ENCODE measurements at places on chromosomes 4 and X.

GRCh38 chr4:129213692-129214091 lies 117.7 kb downstream of the C4orf33 start:
- DNase-seq, result no peak

GRCh38 chrX:6203462-6204215 lies 25.0 kb downstream of the NLGN4X start:
- DNase-seq, result no peak

DNA sequence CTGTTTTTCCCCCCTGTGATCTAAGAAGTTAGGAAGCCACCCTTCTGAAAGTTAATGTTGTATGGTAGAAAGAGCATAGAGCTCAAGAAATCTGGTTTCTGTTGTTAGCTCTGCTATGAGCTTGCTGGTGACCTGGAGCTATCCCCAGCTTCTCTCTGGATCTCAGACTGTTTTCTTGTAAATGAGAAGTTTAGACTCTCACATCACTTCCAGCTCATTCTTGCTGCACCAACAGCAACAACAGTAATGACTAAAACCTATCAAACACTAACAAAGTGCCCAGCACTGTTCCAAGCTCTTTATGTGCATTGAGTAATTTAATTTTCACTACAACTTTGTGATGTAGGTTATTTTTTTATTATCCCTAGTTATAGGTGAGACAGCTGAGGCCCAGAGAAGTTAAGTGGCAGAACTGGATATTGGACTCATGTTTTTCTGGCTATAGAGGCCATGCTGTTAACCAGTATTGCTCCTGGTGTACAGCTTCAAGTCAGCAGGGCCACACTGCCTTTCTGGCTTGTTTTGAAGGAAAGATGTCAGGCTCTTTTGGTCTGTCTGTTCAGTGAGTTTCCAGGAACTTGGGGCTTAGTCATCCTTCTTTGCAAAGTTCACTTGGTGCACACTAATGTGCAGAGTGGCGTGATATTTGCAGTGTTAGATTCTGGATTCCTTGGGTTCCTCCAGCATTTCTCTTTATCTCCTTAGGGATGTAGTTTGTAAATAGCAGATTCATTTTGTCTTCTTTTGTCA lies 27.8 kb upstream of the TMEM164 start:
- no peak for DNase-seq

GRCh38 chr4:52659722-52660261 lies 691 bp upstream of the USP46 start:
- DNase-seq, result peak; percentile 15

DNA sequence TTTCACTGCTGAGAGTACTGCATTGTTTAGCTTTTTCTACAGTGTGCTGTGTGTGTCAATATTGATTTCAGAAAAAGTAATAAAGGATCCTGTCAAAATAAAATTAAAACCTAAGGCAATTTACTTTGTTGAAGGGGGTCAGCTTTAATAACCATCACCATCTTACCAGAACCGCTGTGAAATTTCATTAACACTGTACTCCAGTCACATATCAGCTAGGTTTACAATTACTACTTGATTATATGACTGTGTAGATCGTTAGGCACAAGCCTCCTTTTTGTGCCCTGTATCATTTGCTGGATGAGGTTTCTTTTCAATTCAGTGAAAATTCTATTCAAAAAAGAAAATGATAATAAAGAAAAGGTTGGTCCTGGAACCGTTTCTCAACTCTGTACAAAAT lies 917.2 kb downstream of the CENPC start:
- no peak for DNase-seq

GRCh38 chr4:82903737-82904136 lies 3.2 kb downstream of the THAP9 start:
- peak; percentile 14 for DNase-seq

DNA sequence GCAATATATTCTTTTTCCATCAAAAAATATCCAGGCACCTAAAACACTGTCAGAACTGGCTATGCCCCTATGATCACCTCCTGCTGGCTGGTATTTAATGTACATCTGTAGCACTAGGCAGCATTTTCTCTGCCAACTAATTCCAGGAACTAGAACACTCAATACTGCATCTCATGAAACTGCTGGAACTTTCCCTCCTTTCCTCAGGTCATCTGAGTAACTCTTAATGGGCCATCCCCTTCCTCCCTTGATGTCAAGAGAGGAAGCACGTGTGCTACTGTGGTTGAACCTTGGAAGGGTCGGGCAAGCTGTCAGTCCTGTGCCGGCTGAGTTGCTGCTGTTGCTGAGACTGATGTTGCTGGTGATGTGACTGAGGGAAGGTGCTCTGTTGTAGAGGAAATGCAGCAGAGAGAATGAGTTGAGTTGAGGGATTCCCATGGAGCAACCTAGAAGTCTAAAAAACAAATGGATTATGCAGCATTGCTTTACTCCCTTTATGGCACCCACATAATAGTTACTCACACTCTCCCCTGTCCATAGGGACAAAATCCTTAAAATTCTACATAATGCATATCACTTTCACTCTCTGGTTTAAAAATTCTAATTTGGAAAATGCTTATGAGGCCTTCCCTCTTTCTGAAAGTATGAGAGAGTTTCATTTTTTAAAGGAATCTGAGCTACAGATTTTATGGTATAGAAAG lies 39.5 kb downstream of the TMEM165 start:
- peak; percentile 35 for DNase-seq

GRCh38 chrX:71532078-71532752 lies 689 bp upstream of the OGT start:
- DNase-seq, result peak; percentile 74

GRCh38 chrX:16589211-16589610 lies 60.7 kb upstream of the S100G start:
- DNase-seq, result no peak

DNA sequence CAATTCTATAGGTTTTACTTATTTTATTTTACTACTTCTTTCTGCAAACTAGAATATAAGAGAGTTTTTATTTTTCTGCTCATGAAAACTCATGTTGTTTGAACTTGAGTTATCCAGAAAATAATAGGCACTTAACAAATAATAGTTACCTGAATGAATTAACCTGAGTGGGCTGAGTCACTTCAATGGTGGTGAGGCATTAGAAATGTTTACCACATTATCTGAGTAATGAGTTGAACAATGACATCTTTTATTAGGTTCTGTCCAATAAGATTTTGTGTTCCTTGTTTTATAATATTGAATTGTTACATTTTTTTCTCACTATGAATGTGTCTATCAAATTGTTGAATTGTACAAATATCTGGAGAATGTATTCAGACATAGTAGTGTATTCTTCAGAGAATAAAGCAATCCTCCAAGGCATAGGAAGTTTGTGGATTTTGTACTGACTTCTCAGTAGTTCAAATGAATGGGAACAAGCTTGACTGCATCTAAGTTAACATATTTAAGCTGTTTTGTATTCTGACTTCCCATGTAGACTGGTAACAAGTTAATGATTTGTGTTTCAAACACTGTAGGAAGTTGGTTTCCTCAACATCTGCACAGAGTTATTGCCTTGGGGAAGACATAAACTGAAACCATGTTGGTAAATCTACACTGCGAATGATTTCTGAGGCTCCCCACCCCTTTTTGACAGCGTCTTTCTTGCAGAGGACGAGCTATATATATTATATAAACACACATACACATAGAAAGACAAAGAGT lies 1808.9 kb upstream of the TENM3 start:
- no peak for DNase-seq

DNA sequence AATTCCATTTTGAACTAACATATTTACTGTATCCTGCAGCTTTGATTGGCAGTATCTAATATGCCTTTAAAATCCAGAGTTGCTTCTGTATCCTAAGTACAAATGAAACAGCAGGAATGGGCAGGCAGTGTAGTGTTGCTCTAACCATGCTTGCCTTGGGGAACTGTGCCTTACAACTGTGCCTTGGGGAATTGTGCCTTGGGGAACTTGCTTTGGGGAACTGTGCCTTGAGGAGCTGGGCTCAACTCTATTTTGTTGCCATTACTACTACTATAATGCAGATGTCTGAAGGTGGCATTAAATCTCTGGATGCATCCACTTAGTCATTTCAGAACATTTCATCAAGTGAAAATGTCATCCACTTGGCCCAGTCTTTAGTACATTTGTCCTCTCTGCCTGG lies 6.9 kb downstream of the CXCL3 start:
- DNase-seq, result no peak

DNA sequence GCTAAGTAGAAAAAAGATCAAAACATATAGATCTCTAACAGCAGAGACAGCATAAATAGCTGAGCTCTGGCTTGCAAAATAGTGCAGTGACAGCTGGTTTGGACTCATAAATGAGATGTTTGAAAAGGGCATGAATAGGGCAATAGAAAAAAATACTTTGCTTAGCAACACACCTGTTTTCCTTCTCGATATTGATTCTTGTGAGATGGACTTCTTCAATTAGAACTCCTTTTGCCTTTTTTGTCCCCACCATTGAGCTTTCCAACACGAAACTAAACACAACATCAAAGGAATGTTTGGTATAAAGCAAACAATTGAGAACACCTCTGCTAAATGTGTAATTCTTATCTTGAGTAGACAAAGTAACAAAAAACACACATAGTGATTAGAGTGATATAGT lies 726.3 kb downstream of the RAPGEF2 start:
- DNase-seq, result no peak

DNA sequence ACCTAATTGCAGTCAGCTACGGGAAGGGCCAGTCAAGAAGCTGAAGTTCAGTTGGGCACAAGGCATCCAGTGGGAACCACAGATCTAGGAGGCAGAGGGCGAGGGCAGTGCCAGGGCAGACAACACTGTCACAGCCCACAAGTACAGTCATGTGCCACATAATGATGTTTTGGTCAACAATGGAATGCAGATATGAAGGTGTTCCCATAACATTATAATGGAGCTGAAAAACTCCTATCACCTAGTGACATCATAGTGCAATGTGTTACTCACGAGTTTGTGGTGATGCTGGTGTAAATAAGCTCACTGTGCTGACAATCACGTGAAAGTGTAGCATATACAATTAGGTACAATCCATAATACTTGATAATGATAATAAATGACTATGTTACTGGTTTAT lies 4.5 kb upstream of the TMEM255A start:
- DNase-seq, result no peak

- no peak for DNase-seq
These were observed 54.6 kb downstream of the CPZ start for GRCh38 chr4:8647094-8647570.

DNA sequence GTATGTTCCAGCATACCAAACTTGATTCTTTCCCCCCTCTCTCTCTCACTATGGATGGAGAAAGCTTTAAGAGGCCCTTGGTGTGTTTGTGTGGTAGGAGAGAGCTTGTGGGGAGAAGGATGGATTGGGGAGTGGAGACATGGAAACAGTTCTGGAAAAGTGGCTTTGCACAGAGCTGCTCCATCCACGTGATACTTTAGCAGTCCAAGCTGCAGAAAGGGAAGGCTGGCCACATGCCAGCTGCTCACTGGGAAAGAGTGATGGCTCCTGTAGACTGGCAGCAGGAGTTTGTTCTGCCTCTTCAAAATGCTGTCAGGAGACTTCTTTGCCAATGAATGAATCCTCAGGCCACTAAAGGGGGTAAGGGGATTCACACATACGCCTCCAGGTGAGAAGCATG lies 21.7 kb upstream of the SEC24B start:
- DNase-seq, result no peak

GRCh38 chr4:183747380-183747779 lies 88.3 kb downstream of the TRAPPC11 start:
- no peak for DNase-seq

DNA sequence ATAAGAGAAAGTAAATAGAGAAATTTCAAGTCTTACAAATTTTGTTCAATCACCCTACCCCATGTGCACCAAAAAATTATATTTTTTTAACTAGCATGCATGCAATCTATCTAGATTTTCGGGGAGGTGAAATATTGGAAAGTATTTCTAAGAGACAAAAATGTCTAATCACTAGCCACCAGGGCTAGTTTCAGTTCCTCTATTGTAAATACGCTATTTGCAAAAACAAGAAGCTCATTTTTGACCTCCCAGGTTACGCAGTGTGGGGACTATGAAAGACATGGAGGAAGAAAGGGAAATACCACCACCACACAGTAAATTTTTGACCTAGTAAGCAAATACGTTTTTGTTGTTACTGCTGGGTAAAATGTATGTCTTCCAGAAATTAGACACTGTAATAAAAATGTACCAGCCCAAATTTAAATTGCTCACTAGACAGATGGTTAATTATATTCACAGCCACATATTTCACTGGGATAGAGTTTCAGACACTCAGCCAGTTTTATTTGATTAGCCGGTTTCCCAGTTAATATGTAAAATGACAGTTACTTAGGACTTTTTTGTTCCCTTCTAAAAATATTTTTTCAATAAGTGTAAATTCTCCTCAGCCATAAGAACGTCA lies 2.2 kb downstream of the NEXMIF start:
- no peak for DNase-seq

- no peak for DNase-seq
These were observed 1798.9 kb downstream of the PCDH7 start for GRCh38 chr4:32519060-32519459.

DNA sequence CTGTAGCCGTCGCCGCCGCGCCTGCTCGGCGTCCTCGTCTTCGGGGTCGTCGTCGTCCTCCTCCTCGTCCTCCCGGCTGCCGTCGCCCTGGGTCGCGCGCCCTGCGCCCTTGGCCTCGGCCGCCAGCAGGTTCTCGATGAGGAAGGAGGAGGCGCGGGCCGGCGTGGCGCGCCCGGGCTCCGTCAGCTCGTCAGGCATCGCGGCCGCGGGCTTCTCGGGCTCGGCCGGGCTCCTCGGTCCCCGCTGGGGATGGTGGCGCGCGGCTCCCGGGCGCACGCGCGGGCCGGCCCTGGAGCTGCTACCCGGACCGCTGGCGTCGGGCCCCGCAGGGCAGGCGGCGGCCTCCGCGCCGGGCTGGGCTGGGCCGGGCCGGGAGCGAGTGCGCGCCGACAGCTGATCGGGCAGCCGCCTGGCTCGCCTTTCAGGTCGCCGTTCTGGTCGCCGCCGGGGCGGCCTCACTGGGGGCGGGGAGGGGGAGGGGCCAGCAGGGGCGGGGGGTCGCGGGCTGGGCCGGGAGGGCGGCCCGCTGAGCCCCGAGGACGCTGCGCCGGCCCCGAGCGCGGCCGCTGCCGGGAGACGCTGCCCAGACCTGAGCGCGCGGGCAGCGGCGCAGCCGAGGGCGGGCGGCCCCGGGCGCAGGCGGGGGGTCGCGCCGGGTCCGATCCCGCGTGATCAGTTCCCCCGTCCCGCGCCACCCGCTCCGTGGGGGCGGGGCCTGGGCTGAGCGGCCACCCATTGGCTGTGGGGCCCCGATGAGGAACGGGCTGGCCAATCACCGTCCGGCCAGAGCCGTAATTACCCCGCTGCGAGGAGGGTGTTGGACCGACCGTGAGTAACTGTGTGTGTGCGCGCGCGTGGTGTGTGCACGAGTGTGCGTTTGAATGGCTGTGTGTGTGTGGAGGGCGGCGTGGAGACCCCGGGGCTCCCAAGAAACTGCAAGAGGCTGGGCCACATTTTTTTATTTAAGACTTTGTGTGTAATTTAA lies at the start of gene HMX1:
HMX1 (minus strand) TSS at position 423 of the 985 bp plus-strand sequence; CDS start at position 198, 225 bp downstream.
- DNase-seq, result no peak

DNA sequence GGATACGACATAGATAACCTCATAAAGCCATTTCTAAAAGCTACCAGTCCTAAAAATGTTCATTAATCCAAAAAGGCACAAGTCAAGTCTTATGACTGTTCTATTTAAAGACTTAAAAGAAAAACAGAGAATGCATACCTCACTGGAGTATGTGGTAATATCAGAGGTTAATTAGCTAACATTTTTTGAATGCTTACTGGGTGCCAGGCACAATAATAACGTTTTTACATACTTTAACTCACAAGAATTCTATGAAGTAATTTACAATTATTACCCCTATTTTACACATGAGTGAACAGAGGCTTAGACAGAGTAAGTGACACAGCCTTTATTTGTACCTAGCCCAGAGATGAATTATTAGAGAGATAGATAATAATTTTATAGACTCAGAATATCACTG lies 207.5 kb downstream of the PDGFC start:
- DNase-seq, result no peak

- DNase-seq, result no peak
These were observed 47.5 kb downstream of the RAPGEF2 start for GRCh38 chr4:159150396-159150795.

Measured in activated T-cell treated with anti-CD3 and anti-CD28 coated beads, Interleukin-2, amount 50 U/mL, for 72 hours (primary cell).